ENCODE measurements at places on chromosomes 1 and 21.

DNA sequence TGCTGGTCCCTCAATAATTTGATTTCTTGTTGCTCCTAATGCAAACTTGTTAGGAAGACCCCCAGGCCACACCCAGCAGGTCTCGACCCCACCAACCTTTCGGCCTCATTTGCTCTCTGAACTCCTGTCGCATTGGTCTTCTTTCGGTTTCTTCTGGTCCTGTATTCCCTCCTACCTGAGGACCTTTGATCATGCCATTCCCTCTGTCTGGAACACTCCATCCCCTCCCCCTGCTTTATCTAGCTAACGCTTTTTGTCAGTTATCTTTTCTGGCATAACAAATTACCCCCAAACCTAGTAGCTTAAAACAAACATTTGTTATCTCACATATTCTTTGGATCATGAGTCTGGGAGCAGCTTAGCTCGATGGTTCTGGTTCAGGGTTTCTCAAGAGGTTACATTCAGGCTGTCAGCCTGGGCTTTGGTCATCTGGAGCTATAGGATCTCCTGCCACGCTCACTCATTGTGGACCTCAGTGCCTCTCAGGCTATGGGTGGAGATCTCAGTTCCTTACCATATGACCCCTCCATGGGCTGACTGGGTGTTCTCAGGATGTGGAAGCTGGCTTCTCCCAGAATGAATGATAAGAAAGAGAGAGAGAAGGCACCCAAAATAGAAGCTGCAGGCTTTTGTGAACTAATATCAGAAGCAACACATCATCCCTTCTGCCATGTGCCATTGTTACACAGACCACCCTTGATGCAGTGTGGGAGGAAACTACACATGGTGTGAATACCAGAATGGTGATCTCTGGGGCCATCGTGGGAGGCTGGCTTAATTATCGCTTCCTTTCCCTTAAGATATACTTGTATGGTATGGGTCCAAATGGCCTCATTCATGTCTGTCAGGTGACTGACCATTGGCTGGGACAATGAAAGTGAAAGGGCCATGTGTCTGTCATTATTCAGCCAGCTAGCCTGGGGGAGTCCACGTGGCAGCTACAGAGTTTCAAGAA, 29.1 kb upstream of the BCAR3 start:
- DNase-seq = no peak

- no peak for DNase-seq
Observed at GRCh38 chr1:236524895-236525184, 1.1 kb downstream of the LGALS8 start.

DNA sequence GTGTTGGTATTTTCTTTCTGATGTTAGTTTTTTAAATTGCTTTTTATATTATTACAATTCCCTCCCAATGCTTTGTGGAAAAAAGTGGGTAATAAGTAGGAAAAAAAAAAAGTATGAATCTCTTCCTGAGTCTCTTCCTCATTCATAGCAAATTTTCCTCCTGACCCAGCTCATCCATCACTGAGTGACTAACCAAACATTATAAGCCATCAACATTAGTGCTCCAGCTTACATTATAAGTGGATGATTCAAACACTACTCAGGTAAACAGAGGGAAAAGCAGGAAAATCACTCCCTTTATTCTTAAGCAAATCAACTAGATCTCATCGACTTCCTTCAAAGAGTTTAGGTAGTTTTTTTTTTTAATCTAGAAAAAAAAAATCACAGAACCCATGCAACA, 15.4 kb upstream of the SAMD13 start:
- DNase-seq = no peak

DNA sequence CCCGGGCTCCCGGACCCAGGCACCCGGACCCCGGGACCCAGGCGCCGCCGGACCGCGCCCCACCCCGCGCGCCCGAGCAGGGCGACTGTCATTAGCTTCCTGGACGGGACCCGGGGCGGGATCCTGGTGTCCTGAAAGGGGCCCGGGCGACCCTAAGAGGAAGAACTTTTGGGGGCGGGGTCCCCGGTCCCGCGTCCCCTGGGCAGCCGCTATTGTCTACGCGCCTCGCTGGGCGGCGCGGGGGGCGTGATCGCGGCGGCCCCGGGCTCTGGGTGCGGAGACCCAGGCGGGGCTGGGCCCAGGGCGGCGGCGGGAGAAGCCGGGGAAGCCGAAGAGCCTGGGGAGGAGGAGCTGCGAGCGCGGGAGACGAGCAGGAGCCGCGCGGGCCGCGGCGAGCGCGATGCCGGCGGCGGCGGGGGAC, 465 bp downstream of the HUNK start:
- DNase-seq = no peak

GRCh38 chr1:59751801-59752200, 62.9 kb upstream of the HOOK1 start:
- DNase-seq = no peak

DNA sequence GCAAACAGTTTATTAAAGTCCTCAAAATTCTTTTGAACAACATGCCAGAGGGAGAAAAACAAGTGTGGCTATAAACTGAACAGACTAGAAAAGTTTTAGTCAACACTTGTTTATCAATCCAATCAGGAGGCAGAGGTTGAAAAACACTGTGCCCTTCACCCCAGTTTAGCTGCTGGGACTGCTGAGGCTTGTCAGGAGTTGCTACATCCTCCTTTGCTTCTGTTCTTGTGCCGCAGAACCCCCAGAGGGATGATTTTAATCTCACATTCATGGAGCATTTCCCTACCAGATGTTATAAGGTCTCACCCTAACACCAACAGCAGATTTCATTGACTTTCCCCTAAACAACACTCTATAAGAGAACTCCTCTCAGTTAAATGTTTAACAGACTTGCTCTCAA, 321.2 kb downstream of the VAV3 start:
- DNase-seq = no peak

- DNase-seq = no peak
Observed at GRCh38 chr1:224554620-224555259, 61.4 kb upstream of the CNIH3 start.

DNA sequence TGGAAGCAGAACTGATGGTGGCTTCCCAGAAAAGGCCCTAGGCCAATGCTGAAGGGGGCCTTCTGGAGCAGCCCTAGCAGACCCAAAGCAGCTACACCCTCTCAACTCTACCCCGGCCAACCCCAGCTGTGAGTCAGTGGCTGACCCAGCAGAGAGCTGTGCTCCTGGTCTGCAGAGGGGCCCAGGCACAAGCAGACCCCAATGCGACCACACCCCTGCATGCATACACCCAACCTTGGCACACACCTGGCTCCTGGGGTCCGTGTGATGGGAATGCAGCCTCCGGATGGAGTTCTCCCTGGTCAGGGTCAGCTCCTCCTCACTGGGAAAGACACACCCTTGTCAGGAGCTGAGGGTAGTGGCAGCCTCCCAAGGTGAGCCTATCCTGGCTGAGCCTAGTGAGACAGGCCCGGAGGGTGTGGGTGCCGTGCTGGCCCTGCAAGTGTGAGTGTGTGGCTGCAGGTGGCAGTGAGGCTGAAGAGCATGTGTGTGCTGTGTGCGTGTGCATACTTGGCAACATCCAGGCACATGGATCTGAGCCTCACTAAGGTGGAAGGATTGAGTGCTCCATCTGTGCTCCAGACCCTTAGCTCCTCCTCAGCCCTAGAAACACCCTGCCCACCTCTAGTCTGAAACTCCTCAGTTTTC, 3.9 kb upstream of the ARHGAP30 start:
- DNase-seq = no peak

- no peak for DNase-seq
Observed at GRCh38 chr1:218945050-218945449, 228.6 kb upstream of the LYPLAL1 start.

GRCh38 chr1:231313661-231314060, 24.0 kb downstream of the EXOC8 start:
- DNase-seq = no peak

Measured in T-helper 1 cell (primary cell).